ENCODE measurements at places on chromosomes 7 and 10.

- DNase-seq, result no peak
Measured at GRCh38 chr7:95099106-95099505, 191.7 kb downstream of the PPP1R9A start.

DNA sequence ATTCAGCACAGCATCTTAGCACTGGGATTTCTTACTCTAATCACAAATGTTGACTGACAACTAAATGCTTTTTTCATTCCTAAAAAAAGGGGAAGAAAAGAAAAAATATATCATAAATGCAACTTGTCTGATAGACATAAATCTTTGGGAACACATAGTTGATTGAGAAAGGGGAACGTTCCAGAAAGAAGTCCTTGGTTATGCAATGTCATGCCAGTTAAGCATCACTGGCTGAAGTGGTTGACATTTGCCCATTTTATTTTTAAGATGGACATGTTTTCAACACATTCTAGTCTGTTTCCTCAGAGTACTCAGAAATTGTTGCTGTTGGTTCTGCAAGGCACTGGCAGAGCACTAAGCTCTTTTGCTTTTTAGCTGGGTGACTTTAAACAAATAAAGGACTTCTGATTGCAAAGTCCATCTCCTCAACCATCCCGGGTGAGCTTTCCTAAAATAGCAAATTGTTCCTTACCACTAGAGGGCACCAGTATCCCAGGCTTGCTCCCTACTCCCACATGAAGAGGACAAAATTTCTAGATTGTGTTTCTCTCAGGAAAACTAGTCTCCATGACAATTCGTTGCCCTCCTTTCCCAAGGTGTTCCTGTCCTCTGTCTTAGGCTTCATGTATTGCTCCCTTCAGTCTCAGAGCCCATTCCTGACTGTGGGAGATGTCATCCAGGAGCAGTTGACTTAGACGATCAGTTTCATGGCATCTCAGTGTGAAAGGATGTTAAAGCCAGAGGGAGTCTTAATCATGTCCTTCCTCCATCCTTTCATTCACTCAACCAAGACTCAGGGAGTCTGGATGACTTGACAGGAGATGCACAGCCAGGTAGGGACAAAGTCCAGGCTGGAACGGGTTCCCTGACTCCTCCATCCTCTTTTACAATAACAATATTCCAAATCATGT is 23.9 kb downstream of the OPALIN start:
- no peak for DNase-seq

DNA sequence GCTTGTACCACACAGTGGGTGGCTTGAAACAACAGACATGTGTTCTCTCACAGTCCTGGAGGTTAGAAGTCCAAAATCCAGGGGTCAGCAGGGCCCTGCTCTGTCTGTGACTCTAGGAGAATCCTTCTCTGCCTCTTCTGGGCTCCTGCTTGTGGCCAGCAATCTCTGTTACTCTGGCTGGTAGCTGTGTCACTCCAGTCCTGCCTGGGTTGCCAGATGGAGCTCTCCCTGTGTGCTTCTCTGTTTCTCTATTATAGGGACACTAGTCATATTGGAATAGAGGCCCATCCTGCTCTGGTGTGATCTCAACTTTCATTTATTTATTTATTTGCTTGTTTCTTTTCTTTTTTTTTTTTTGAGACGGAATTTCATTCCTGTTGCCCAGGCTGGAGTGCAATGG is 276.6 kb upstream of the GALNT17 start:
- DNase-seq, result no peak

GRCh38 chr7:48188776-48189520 is 17.7 kb downstream of the ABCA13 start:
- no peak for DNase-seq

- DNase-seq, result no peak
Measured at GRCh38 chr7:46814516-46815250, 767.2 kb downstream of the TNS3 start.

Data from activated CD4-positive, alpha-beta T cell treated with anti-CD3 and anti-CD28 coated beads for 4 hours (primary cell).